Central memory CD4-positive, alpha-beta T cell (primary cell): ENCODE measurements at places on chromosomes 5 and 9.

- DNase-seq = no peak
Observed at GRCh38 chr9:13083963-13084528, 195.4 kb downstream of the MPDZ start.

DNA sequence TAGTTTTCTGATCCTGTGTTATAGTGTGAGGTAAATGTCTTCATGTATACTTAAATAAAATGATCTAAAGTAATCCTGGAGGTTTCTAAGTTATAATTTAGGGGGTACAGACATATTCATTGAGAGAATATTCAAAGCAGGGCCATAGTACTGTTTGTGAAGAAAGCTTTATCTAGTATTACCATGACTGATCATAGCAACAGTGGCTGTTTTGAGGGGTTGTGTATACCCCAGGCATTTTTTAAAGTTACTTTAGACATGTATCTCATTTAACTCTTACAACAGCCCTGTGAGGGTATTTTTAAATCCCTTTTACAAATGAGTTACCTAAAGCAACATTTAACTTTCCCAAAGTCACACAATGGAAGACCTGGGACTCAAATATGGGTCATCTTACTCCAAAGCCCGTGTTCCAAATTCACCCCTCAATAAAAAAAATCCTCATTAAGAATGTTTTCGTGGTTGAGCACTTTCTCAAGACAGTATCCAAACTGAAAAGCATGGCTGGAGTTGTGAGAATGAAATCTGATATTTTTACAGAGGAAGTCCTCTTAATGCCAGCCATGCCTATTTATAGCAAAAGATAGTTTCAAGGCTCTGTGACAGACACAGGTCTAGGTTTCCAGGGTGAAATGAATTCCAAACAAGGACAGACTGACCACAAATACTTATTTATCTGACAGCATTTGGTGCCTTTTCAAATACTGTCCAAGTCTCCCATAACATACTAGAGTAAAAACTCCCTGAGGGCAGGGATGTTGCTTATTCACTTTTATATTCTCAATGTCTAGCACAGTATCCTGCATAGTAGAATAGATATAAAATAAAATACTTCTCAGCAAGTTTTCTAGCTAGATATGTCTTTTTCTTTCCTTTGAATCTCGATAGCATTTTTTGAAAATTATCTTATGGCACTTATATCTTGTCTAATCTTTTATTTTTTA is 10.4 kb downstream of the STOM start:
- no peak for DNase-seq

- DNase-seq = no peak
Observed at GRCh38 chr5:41878173-41878572, 7.9 kb upstream of the OXCT1 start.

DNA sequence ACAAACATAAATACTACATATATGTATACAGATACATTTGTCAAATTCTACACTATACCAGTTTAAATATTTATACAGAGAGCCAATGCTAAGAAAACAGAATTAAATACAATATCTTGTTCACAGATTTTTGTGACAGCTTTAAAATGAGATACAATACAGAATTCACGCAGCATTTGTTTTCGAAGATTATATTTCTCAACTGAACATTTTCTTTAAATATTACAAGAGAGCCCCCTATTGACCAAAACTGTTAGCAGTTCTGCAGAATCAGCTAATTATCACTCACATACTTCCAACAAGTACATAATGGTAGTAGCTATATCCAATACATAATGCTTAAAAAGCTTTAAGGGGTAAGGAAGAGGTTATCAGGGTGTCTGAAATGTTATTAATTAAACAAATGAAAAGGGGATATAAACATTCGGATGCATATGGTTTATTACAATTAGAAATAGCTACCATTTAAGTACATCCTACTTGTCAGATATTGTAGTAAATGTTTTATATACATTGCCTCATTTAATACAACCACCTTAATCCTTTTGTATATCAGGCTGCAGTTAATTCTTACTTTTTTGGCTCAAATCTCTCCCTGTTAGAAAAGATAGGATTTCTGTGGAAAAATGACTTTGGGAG is 31.7 kb downstream of the ZDHHC21 start:
- no peak for DNase-seq

- no peak for DNase-seq
Observed at GRCh38 chr5:169202969-169203368, 98.0 kb downstream of the SLIT3 start.

DNA sequence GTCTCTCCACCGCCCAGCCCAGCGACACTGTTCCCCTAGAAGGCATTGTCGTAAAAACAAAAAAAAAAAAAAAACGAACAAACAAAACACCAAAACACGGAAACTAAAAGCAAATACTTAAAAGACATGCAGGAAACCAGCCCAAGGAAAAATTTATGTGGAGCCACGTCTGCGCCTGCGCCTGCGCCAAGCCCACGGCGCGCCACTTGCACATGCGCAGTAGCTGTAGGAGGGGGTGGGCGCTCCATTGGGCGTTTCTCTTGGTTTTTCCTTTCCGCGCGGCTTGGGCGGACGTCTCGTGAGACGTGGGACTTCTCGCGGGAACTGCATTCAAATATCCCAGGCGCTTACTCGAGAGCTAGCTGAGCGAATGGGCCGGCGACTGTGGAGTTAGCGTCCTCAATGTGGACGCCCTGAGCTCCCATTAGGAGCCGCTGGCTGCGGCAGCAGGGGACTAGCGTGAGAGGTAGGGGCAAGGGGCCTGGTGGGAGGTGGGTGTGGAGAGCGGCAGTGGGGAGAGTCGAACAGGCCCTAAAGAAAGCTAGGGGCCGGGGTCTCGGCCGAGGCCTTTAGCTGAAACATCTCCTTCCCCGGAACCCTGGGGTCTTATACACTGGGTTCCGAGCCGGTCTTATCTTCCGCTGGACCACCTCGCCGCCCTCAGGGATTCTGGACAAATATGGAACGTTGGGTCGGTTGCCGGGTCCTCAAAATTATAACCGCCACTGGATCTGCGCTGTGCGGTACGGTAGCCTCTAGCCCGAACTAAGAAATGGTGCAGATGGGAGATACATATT is at the start of gene SPDL1:
TSS of gene SPDL1 (plus strand) at position 350 of the 797 bp plus-strand sequence. CDS start 4,644 bp downstream, outside the sequence.
- DNase-seq = peak; percentile 94

DNA sequence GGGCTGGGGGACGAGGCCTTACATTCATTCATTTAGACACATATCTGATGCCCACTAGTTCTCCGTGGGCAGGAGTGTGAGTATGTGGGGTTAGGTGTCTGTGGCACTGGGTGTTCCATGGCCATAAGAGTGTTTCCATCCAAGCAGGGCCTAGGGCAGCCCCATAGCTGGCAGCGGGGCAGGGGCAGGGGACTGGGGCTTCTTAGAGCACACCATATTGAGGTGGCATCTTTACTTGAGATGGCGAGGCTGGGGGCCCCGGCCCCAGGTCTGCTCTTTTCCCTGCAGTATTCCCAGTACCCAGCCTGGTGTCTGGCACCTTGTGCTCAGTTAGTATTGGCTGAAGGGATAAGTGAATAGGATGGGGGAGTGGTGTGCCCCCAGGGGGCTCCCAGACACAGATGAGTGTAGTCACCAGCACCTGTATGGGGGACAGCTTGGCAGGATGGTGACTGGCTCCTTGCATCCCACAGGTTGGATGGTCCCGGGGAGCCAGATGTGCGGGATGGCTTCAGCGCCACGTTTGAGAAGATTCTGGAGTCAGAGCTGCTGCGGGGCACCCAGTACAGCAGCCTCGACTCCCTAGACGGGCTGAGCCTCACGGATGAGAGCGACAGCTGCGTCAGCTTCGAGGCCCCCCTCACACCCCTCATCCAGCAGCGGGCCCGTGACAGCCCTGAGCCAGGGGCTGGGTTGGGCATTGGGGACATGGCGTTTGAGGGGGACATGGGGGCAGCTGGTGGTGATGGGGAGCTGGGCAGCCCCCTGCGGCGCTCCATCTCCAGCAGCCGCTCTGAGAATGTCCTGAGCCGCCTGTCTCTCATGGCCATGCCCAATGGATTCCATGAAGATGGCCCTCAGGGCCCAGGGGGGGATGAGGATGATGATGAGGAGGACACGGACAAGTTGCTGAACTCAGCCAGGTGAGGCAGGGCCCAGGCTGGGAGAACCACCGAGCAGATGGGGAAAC is 17.5 kb downstream of the PSD2 start:
- no peak for DNase-seq

GRCh38 chr5:64144425-64145215 is 21.0 kb upstream of the RNF180 start:
- no peak for DNase-seq

DNA sequence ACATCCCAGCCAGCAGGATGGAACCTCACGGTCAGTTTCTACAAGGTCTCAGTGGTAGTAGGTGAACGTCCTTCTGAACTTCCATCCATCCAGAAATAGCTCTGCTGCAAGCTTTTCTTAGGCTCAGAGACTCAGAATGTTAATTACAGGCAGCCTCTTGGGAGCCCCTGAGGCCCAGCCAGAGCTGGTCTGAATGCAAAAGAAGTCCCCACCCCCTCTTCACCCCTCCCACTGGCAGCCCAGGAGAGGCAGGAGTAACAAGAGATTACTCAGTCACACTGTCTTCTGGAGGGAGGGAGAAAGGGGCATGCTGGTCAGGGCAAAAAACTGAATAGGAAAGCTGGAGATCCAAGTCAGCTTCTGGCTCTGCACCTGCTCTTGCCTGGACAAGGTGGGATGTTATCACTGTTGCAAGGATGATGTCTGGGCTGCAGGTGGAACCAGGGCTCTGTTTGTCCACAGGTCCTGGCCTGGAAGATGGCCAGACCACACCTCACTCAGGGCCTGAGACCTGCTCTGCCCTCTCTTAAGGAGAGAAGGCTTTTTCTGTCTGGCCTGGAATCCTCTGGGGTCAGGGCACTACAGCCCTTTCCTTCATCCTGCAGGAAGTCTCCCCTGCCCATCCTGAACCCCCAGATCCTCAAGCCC is 9.1 kb downstream of the ENHO start:
- no peak for DNase-seq
